ENCODE measurements at places on chromosomes 5 and 9. TPM values are rescaled to one million over a fixed set of nuclear protein-coding genes. Genes with fewer than 3 reads are reported as not detected.

ABCA2 gene
- polyA plus RNA-seq = 2.6 TPM

FGD3 gene
- 146 TPM for polyA plus RNA-seq

- no peak for DNase-seq
These were observed 64.7 kb upstream of the ERCC6L2 start for GRCh38 chr9:95810814-95811213.

DNA sequence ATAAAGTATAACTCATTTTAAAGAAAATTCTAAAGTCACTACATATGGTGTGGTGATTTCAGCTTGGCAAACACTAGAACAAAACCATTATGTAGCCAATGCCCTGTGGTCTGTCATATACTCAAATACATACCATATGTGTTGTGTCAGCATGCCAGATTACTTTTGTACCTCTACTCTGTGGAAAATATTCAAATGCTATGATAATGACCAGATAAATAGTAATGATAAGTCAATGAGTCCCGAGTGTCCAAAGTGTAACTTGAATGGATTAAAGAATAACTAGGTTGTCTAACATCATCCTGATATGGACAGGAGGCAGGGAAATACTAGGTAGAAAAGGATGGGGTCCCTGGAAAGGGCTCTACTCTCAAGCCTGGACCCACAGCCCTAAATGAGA is 58.0 kb upstream of the IL6ST start:
- DNase-seq = no peak

DNA sequence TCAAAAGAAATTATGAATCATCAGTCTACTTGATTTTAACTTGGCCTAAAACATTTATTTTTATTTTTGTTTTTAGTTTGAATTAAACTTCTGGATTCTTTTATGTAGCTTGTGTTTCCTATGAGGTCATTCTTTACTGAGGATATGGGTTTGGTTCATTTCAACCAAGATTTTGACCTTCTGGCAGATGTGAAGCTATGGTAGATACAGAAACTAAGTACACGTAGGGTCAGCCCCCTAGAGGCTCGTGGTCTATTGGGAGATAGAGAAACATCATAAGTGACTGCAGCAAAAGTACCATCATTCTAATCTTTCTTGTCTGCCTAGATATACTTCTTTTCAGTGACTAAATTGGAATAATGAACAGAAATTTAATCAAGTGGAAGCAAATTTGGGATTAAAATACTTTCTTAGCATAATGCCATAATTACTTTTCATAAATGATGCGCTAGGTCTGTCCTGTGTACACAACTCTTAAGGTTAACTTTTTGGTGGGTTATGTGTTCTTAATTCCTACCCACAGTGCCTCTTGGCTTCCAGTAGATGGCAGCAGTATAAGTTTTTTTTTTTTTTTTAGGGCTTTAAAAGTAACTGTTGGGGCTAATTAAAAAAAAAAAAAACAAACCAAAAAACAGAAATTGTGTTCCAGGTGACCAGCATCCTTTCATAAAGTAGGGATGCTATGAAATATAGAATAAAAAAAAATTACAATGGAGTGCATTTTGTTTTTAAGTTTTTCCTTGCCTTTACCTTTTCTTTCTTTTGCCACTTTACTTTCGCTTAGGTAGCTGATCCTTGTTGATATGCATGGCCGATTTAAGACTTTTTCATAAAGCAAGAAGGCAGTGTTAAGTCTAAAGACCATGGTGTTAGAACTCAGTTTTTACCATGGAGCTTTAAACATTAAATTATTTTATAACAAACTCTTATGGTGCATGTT is 49.9 kb downstream of the LRRTM2 start:
- no peak for DNase-seq

GRCh38 chr9:7403839-7404487 is 395.6 kb downstream of the DMAC1 start:
- no peak for DNase-seq

GRCh38 chr5:55645304-55645703 is 66.8 kb downstream of the SLC38A9 start:
- no peak for DNase-seq

- no peak for DNase-seq
These were observed 81.3 kb upstream of the PTPN3 start for GRCh38 chr9:109579191-109579948.

- DNase-seq = peak; percentile 80
These were observed 38.9 kb downstream of the LYRM7 start for GRCh38 chr5:131209506-131210150.

DNA sequence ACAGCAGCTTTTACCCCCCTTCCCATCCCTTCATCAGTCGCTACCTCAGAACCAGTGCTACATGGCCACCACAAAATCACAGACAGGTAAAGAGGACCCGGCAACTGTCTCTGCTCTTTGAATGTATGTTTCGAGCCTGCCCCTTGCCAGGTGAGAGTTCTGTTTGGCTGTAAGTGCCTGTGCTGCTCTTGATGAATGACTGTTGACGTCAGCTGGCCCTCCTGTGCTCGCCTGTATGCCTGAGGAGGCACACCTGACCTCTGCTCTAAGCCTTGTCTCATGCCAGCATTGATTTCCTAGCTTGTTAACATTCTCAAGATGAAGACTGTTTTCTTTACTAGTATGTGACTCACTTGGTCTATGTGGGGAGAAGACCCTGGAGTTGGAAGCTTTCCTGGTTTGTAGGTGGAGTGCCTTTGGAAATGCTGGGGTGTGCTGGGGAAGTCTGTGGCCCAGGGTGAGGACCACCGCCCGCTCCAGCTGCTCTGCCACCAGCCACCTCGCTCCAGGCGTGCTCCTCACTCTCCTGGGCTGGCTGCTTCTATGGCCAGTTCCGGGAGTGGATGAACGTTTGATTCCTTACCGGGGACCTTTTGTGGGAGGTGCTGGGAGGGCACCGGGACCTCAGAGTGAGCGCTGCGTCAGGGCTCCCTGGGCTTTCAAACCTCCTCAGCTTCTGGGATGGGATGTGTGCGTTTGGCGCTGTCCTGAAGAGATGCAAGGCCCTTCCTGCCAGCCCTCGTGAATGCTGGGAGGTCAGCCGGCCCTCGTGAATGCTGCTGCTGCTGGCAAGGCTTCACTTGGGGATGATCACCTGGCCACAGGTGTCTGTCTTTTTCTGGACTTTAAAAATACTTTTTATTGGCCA is 109.9 kb downstream of the EHMT1 start:
- no peak for DNase-seq

Measured in CD4-positive, alpha-beta memory T cell (primary cell).